Stimulated activated CD8-positive, alpha-beta memory T cell treated with anti-CD3 and anti-CD28 coated beads, Interleukin-15, amount 100 ng/mL, for 1 hour (primary cell): ENCODE measurements at places on chromosomes 4 and X.

GRCh38 chr4:137414802-137415201 is 117.5 kb downstream of the PCDH18 start:
- no peak for DNase-seq

DNA sequence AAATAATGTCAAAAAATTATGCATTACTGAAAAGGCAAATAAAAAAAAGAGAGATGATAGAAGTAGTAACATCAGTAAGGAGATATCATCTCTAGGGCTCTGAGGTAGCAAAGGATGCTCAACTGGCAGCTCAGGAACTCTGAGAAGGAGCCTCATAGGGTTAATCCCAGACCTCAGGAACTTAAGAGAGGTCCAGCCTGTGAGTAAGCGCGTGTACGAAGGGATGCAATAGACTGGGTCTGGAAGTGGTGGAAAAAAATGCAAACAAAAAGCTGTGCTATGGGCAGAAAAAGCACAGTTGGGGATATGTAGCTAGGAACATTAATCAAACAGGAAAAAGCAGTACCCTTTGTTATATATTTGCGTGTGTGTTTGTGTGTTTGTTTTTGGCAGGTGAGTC is 282.0 kb downstream of the GALNTL6 start:
- DNase-seq: no peak

DNA sequence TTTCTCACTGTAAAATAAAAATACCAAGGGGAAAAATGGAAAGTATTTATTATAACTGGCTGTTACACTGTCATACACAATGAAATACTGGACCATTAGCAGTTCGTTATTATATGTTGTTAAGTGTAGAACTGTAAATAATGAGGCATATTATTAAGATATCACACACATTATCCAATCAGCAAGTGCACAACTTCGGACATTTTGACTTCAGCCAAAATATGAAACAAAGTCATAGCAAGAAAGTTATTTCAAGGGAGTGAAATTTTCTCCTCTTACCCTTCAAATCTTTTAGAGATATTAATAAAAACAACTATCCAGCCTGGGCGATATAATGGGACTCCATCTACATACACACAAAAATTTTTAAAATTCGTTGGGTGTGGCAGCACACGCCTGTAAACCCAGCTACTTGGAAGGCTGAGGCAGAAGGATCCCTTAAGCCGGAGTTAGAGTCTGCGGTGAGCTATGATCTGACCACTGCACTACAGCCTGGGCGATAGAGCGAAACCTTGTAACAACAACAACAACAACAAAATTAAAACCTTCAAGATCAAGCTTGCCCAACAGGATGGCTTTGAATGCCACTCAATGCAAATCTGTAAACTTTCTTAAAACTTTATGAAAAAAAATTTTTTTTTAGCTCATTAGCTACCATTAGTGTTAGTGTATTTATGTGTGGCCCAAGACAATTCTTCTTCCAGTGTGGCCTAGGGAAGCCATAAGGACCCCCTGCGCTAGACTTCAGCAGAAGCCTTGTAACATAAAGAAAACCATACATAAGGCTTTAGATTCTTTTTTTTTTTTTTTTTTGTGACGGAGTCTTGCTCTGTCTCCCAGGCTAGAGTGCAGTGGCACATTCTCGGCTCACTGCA is 1.3 kb upstream of the CISD2 start:
- no peak for DNase-seq

GRCh38 chr4:54509057-54509456 is 148.7 kb upstream of the KIT start:
- no peak for DNase-seq

DNA sequence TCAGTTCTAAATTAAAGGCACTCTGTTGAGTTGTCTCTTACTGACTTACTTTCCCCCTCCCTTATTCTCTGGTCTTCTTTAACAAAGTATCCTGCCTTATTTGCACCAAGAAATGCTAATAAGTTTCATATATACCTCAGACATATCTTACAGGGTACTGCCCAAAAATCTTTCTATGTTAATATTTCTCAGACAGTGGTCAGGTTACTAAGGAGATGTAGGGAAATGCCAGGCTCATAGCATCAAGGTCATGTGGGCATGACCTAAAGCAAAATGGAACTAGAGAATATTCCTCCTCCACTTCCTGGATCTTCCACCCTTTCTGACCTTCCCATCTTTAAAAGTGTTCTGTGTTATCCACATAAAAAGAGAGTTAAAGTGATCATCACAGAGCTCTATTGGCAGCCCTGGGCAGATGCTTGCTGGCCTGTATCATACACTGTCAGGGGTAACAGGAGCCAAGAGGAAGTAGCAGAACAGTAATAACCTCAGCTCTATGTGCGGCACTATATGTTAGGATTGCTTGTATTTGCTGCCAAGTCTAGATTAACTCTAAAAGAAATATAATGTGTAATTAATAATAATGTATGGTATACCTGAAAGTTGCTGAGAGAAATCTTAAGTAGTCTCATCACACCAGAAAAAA is 74.3 kb downstream of the IQCM start:
- DNase-seq: no peak

GRCh38 chr4:20268028-20268427 is 16.3 kb downstream of the SLIT2 start:
- no peak for DNase-seq

GRCh38 chrX:14779580-14779979 is 93.3 kb downstream of the FANCB start:
- DNase-seq: no peak

DNA sequence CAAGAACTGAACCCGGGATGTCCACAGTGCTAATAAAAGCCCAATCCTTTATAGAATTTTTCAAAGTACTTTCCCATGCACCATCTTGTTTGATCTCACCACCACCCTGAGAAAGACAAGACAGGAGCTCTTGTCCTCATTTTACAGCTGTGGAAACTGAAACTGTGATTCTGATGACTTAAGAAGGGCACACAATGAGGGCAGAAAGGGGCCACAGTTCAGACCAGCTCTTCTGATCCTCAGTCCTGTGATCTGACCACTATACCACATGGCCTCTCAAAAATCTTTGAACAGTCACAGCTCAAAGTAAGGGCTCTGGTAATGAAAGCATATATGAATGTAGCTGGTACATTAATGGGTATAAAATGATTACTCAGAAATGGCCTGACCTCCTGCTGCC is 127.3 kb upstream of the CPEB2 start:
- no peak for DNase-seq

- no peak for DNase-seq
Observed at GRCh38 chrX:48540480-48540879, 966 bp downstream of the TBC1D25 start.

GRCh38 chr4:71126719-71127118 is 133.3 kb downstream of the DCK start:
- DNase-seq: no peak

DNA sequence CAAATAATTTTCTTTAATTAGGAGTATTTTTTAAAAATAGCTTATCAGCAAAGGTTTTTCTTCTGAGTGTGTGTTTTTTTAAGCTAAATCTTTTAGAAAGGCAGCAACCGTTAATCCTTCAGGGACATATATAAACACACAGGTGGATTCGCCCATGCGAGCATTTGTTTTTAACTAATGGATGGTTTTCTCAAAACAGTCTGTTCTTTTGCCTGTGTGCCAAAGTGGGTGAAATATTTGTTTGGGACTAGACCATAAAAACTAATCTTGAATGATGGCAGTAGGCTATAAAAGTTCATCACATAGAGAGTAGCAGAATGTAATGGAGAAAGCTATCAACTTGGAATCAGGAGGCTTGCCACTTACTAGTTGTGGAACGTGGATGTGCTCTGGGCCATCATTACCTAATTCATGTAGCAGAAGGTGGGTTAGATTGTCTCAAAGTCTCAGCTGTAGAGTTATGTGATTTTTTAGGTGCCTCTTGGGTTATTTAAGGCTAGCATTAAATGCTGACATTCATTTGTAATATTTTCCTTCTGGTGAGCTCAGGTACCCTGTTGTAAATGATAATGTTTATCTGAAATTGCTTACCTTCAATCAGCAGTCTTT is 7.4 kb upstream of the TAPT1 start:
- no peak for DNase-seq

DNA sequence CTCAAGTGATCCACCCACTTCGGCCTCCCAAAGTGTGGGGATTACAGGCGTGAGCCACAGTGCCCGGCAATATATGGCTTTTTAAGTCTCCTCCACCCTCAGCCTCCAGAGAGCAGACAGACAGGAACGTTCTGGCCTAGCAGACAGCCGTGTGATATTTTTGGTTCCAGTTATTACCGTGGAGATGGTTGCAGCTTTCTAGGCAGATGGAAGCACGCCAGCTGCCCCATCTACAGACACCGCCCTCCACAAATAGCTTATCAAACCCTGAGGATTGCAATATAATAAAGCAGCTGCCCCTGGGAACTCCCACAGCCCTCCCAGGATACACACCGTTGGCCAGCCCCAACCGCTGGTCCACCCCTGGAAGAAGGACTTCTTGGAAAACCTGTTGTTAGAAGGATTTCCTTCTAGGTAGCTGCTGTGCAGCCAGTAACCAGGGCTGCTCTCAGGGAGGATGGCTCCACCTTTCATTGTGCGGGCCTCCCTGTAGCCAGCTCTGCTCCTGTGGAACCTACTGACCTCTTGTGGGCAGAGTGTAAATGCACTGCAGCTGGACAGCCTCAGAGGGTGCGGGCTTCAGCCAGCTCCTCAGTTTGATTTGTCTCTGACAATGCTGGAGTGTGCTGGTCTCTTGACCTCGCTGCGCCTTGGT is 44.0 kb downstream of the SLC25A5 start:
- no peak for DNase-seq

- DNase-seq: no peak
Observed at GRCh38 chr4:126221282-126221681, 906.5 kb downstream of the FAT4 start.

DNA sequence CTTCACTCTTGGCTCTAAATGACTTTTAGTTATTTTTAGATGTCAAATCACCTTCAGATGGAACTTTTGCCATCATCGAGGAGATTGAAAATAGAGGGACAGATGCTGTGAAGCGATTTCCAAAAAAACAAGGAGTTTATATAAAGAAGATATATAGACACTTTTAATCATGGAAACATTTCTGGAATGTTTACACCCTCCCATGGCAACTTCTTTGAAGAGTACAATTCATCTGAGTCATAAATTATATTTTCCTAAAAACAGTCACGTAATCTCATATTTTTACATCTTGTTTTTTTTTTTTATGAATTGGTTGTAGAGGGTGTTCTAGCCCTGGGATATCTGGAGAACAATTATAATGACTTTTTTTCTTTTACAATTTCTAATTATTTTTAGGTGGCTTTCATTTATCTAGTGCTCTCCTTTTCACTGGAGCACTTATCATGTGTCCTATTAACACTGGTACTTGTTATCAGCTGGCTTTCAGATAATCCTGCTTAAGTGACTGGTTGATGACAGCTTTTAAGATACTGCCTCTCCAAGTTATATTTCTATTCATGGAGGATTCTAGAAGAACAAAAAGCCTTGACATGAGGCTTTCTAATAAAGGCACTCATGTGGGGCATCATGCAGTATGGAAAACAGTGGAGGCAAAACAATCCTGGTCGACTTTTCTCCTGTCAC is 24.9 kb downstream of the PCDH7 start:
- no peak for DNase-seq

DNA sequence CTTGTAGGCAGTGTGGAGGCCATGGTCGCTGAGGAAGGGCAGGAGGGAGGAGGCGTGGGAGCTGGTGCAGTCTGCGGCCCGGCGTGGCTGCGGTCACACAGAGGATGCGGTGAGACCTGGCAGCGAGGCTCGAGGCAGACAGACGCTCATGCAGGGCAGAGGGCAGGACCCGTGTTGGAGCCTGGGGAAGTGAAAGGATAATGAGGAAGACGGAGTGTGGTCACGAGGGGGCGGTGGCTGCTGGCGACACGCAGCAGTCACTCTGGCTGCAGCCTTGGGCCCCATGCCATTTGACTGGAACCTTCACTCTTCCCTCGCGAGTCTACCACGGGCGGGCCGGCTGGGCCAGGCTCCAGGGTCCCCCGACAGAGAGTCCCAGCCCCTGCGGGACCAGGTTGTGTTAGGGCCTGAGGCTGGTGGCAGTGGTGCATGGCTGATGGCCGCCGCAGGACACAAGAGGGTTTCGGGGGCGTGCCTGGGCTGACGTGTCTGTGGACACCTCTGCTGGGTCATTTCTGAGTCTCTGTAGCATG is 68.8 kb upstream of the HGFAC start:
- no peak for DNase-seq

DNA sequence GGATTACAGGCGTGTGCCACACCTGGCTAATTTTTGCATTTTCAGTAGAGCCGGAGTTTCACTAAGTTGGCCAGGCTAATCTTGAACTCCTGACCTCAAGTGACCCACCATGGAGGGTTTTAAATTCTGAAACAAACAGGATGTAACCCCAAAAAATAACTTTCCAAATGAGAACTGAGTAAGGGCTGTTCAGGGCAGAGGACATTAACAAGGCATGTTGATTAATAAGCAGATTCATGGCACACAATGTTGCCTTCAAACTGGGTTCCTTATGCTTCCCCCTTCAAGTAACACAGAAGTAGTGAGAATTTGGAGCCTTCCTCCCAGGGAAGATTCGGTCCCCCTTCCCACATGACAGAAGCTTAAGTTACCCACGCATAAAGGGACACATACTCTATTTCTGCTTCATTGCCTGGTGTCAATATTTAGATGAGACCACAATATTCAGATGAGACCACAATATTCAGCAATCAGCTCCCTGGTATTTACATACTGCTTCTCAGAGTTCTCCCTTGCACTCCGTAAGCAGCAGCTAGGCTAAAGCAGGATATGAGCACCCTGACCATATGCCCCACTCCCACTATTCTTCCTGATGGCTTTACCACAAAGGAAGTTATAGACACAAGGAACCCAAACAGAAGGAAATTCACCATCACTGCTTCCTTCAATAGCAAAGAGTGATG is 21.4 kb downstream of the GRSF1 start:
- DNase-seq: no peak

- no peak for DNase-seq
Observed at GRCh38 chr4:2007804-2008670, 737 bp downstream of the NELFA start.

DNA sequence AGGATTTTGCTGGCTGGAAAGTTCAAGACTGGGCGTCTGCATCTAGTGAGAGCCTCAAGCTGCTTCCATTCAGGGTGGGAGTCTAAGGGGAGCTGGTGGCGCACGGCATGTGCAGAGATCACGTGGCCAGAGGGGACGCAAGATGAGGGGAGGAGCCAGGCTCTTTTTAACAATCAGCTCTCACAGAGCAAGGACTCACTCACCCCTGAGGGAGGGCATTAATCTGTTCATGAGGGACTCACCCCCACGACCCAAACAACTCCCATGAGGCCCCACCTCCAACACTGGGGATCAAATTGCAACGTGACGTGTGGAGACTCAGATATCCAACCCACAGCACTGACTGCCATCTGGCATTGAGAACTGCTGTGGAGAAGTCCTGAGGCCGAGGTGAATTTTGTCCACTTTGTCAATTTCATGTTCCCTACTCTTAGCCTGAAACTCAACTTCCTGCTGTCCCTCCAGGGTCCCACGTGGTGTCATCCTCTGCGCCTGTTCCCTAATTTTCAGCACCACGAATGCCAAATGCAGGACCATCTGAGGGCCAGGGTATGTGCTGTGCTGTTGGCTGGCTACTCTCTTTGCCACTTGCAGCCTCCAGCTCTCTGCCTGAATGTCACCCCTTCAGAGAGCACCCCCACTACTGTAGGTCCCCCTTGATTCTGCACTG is 5.6 kb downstream of the ZFP92 start:
- no peak for DNase-seq
